ENCODE measurements at places on chromosomes 12 and 14. TPM values are rescaled to one million over a fixed set of nuclear protein-coding genes. Genes with fewer than 3 reads are reported as not detected.

- DNase-seq, result no peak
These were observed 7.6 kb downstream of the SUSD6 start for GRCh38 chr14:69619012-69619411.

- no peak for DNase-seq
These were observed 1.7 kb upstream of the ABHD4 start for GRCh38 chr14:22596354-22596879.

DNA sequence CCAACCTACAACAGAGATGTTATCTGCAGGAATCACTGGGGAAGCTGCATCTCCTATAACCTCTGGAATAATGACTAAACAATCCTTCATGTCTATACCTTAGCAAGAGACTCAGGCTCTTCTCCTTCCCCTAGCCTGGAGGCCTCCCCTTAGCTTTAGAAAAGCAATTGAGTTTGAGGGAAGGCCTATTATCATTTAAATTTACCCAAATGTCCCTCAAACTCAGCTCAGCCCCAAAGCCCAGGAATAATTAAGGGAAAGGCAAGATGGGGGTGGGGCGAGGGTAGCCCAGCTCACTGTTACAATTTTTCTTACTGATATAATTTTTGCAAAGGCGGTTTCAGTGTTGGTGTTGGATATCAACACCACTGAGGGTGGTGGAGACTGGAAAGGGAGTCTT lies 151.4 kb upstream of the EEA1 start:
- no peak for DNase-seq

GRCh38 chr12:58291106-58291505 lies 349.7 kb downstream of the ATP23 start:
- DNase-seq, result no peak

GRCh38 chr14:60760644-60761364 lies 26.2 kb downstream of the MNAT1 start:
- DNase-seq, result no peak

GRCh38 chr12:132078190-132078589 lies 65.9 kb downstream of the DDX51 start:
- DNase-seq, result no peak

GRCh38 chr12:8655421-8655820 lies 7.2 kb downstream of the MFAP5 start:
- no peak for DNase-seq

DNA sequence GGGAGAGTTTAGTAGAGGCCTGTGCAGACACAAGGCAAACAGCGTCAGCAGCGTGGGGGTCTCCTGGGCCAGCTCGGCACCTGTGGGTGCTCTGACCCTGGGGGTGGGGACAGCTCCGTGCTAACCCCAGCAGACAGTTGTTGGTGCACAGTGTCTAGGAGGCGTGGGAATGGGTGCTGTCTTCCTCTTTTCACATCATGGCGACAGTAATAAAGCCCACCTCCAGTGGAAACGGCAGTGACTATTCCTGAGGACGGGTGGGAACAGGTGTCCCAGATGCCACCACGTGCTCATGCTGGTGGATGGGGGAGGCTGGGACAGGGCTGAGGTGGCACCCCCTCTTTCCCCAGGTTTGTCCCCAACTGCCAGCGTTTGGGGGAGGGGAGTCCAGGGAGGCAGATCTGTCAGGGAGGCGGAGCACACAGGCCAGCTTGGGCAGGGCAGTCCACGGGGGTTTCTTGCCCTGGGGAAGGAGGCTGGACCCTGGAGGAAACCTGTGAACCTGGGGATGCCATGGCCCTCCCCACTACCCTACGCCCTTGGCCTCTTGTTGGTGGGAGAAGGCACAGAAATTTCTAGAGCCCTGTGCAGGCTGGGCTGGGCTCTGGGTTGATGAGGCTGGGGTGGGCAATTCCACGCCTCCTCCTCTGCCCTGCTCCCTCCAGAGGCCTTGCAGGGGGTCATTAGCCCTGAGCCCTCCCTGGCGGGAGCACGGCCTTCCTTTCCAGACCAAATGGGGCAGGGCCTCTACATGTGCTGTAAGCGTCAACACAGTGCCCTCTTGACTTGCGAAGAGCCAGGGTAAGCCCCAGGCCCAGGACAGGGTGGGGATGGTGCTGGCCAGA lies 3.8 kb downstream of the ZBTB42 start:
- DNase-seq, result no peak

- DNase-seq, result peak; percentile 59
These were observed 15.7 kb downstream of the FAR2 start for GRCh38 chr12:29164477-29165393.

DNA sequence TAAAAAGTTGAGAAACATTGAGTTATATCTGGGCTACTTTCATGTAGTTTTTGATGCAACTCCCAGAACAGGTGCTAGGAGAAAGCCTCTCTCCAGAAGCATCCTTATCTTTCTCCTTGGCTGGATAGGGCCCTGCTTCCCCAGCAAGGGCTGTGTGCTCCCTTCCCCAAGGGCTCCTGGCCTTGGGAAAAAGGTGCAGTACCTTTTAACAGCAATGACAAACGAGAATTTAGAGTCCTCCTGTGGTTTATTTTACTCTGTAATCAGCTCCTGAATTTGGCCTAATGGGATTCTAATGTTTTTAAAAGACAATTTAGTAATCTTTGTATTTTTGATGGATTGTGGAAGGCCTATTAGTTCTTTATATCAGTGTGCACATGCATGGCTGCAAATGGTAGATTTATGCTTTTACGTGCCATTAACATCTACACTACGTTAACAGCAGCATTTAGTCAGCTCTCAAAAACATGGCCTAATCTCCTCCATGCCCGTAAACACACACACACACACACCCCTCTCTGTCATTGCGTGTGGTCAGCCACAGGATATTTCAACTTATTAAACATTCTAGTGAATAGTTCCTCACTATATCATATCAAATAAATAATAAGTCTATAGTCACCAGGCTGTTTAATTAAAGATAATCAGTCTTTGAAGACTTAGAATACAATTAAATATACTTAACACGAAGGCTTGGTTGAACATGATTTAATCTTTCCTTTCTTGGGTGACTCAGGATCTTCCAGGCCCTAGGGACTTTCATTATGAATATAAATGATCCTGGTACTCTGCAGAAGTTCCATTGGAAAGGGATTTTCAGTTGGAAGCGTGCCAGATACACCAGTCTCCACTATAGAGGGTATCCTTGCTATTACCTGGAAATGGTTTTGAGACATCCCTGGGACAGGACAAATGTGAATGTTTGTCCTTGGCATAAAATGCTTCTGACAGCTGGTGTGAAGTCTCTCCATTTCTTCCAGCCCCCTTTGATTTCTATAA lies 181.4 kb upstream of the PWP1 start:
- DNase-seq, result no peak

Gene SPRING1
- polyA plus RNA-seq, result 11.6 TPM

- DNase-seq, result no peak
These were observed 14.6 kb downstream of the VASH1 start for GRCh38 chr14:76775695-76776427.

DNA sequence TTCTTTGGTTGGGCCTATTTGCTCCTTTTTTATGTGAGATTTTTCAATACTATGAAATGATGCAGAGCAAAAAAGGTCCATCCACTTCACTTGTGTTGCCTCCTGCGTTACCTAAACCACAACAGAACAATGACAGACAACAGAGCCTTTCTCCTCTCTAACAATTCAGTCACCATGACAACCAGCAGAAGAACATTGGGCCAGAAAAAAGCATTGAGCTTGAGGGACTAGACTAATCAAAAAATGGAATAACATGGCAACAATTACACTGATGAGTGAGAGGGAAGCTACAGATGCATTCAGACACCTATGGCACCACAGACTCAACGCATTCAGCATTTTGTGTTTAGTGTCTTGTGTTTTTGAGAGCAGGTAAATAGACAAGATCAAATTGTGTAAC lies 44.6 kb upstream of the PTCSC3 start:
- DNase-seq, result no peak

- DNase-seq, result no peak
These were observed 82.2 kb downstream of the LLPH start for GRCh38 chr12:66048218-66048834.

GRCh38 chr12:117986705-117987469 lies 18.1 kb upstream of the KSR2 start:
- no peak for DNase-seq

Gene NOVA1
- 13.2 TPM for polyA plus RNA-seq

DNA sequence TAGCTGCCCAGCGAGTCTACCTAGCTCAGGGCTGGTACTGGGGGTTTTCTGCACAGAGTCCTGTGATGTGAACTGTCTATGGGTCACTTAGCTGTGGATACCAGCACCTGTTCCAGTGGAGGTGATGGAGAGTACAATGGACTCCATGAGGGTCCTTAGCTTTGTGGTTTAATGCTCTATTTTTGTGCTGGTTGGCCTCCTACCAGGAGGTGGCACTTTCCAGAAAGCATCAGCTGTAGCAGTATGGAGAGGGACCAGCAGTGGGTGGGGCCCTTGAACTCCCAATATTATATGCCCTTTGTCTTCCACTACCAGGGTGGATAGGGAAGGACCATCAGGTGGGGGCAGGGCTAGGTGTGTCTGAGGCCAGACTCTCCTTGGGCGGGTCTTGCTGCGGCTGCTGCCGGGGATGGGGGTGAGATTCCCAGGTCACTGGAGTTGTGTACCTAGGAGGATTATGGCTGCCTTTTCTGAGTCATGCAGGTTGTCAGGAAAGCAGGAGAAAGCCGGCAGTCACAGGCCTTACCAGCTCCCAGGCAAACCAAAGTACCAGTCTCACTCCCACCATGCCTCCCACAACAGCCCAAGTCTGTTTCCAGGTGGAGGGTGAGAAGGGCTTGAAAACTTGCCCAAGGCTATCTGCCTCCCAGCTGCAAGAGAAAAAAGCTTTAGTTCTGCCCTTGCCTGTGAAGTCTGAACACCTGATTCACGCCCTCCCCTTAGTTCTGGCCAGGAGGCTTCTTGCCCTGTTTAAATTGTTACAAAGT lies 163.0 kb upstream of the NUDT4 start:
- no peak for DNase-seq

DNA sequence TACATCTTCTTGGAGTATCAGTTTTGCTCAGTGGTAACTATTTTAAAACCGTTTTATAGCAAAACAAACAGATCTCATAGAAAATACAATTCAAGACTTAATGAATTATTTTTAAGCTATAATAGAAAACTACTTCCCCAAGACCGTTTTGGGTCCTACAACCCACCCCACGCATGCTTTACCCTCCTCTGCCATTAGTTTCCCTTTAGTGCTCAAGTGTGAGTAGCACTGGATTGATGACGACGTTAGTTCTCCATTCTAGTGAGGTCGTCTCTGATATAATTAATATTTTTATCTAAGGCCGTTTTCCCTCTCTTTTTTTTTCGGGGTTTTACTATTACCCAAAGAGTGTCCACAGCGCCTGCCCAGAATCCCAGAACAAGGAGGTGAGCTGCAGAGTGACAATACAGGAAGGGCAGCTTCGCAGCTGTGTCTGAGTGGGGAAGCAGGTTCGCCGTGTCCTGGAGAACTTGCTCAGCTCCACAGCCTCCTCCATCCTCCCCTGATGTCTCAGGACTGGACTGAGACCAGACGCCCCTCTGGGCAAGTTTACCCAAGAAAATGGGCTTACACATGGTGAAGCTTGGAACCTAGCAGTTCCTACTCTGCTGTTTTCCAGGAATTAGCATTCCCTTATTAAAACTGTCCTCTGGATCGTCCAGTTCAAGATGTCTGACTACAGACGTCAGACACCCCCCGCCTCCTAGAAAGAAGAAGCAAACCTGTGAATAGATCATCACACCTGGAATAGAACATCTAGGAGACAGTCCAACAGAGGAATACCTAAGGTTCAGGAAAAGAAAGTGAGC lies 31.9 kb upstream of the MON2 start:
- DNase-seq, result no peak

Gene TAPBPL
- polyA plus RNA-seq, result 8.0 TPM

Gene SIX1
- 59.4 TPM for polyA plus RNA-seq

Gene FAM186B
- 1.8 TPM for polyA plus RNA-seq

GRCh38 chr12:132481771-132482745 lies 7.9 kb upstream of the FBRSL1 start:
- no peak for DNase-seq

DNA sequence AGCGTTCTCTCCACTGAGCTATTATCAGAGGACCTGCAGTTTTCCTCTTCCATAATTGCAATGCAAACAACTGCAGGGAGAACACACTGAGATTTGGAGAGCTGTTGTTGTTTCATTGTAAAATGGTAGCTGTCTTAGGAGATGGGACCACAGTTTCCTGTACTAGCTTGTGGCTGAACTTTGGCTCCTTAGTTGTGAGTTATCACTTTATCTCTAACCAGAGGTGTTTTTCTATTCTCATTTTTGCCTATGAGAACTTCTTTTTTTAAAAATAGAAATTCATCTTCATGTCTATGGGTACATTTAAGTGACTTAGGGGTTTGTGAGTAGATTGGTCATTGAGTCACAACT lies 216.5 kb downstream of the SLC38A4 start:
- DNase-seq, result no peak

- no peak for DNase-seq
These were observed 81.6 kb downstream of the MYRFL start for GRCh38 chr12:69906411-69907216.

GRCh38 chr12:26014085-26014484 lies 55.6 kb downstream of the RASSF8 start:
- no peak for DNase-seq

Gene FGF6
- 58.5 TPM for polyA plus RNA-seq

DNA sequence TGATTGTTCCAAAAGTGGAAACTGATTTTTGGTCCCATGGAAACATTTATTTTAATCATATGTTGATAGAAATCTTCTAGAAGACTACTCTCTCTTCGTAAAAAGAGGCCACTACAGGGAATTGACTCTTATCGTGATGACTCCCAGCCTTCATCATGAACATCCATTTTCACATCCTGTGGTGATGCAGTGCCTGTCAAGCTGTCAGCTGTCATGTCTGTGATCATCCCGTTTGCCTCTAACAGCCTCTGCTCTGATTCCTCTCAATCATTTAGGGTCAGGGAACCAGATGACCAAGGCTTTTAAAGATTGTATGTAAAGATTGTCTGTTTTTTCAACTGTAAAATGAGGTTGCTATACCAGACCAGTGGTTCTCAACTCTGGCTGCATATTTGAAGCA lies 419.0 kb upstream of the MGAT4C start:
- no peak for DNase-seq

DNA sequence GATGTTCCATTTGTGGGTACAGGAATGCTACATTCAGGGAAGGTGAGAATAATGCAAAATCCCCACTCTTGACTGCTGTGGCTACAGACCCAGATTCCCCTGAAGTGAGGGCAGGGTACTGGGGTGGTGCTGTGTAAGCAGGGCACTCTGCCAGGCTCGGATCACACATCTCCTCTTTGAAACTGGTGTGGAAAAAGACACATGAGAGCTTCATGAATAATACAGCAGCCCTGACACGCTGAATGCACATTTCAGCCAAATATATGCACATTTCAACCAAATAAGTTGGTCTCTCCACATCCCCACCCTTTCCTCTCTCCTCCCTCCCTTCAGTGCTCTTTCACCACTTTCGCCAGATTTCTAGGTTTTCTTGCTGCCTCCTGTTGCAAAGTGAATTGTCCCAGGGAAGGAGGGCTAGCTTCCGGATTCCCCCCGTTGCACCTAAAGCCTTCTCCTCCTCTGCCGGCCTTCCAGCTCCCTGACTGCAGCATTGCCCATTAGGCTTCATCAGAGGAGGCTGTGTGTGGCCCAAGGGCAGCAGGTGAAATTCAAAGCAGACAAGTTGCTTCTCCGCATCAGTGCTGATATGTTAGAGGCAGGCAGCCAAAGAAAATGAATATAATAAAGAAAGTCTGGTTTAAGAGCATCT lies 118.2 kb upstream of the TMCC3 start:
- no peak for DNase-seq

Gene NRXN3
- 0.58 TPM for polyA plus RNA-seq

Data from forelimb muscle (tissue), 1 donor.